Right ventricle myocardium inferior (tissue), 1 donor: ENCODE measurements at places on chromosomes 7 and 10. TPM values are rescaled to one million over a fixed set of nuclear protein-coding genes. Genes with fewer than 3 reads are reported as not detected.

Gene SUFU
- 7.8 TPM for total RNA-seq

Gene PIK3AP1
- total RNA-seq, result 7.6 TPM

Gene SLC26A5
- total RNA-seq, result not detected

GRCh38 chr10:78726171-78726570 is 342.6 kb upstream of the ZMIZ1 start:
- no peak for DNase-seq

GRCh38 chr7:45569290-45569685 is 4.9 kb upstream of the ADCY1 start:
- DNase-seq, result no peak

Gene ANKIB1
- 34.6 TPM for total RNA-seq

DNA sequence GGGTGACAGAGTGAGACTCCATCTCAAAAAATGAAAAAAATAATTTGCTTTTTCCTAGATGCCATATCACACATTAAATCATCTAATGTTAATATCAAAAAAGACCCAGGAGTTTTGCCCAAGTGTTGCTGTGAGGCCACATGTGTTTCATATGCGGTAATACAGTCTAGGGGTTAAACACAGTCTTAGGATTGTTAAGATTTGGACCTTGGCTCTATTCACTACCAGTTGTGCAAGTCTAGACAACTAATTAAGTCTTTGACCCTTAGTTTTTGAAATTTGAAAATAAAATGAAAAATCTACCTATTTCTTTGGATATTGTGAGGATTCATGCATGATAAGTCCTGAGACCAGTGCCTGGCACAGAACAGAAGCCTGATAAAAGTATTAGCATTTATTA is 14.9 kb upstream of the MALRD1 start:
- DNase-seq, result no peak

Gene WEE2
- total RNA-seq, result not detected

DNA sequence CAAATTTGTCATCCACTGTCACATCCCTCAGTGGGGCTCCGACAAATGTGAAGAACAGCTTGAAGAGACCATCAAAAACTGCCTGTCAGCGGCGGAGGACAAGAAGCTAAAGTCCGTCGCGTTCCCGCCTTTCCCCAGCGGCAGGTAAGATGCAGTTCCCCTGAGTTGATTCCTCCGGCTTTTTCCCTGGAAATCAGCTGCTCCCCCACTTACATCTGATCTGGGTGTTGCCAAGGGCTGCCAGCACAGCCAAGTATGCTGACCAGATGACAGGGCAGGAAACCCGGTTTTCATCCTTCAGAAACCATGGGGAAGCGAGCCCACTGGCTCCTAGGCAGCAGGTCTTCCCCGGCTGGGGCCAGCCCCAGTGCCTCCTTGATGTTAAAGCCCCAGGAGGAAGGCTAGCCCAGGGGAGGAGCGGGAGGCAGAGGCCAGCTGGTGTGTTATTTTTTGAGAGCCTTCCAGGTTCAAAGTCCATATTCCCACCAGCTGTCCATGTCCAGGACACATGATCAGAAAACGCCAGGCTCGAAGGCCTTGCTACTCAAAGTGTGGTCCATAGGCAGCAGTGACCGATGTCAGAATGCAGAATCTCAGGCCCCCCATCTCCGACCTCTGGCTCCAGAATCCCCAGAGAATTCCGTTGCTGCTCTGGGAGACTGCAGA is 23.4 kb downstream of the AIFM2 start:
- no peak for DNase-seq

GRCh38 chr7:134051020-134051419 is 76.1 kb upstream of the LRGUK start:
- no peak for DNase-seq

DNA sequence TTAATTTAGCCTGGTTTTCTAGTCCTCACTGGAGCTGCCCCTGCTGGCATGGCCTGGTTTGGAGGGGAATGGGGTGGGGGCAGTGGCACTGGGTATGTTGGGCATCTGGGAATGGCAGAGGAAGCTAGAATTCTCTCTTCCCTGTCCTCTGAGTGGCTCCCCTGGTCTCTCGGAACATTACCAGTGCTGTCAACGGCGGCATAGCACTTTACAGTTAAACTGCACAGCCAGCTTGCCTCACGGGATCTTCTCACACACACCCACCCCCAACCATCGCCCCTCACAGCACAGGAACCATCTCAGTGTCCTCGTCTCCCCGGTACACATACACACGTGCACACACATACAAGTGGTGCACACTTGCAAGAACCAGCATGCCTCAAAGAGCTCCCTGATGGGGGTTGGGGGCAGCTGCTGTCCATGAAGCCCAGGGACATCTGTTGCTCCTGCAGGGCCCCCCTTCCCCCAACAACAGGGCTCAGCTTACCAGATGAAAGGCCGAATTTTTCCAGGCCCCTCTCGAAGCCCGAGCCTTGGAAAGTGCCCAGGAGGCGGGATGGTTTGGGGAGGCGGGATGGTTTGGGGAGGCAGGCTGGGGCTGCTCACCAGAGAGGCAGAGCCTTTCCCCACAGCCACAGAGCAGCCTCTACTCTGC is 41.0 kb downstream of the TSPAN15 start:
- no peak for DNase-seq

Gene SPDYE6
- not detected for total RNA-seq

- DNase-seq, result no peak
These were observed 95.6 kb downstream of the C10orf105 start for GRCh38 chr10:71623986-71624291.

GRCh38 chr7:90688810-90689209 is 92.7 kb downstream of the CDK14 start:
- no peak for DNase-seq

DNA sequence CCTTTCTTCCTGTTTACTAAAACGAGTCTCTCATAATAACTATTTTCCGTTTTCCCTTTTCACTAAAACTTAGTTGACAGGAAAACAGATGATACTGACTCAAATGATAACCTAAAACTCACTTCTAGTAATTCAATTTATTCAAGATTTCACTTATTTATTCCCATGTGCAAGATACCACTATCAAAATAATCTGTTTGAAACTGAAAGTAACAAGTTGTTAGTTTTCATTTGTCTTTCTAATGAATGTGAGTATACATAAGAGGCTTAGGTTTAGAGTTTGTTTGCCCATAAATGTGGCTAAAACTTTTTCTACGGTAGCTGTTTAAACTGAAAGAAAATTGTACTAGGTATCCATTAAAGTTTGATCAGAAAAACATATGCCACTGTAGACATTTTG is 314.9 kb upstream of the STEAP1 start:
- no peak for DNase-seq

DNA sequence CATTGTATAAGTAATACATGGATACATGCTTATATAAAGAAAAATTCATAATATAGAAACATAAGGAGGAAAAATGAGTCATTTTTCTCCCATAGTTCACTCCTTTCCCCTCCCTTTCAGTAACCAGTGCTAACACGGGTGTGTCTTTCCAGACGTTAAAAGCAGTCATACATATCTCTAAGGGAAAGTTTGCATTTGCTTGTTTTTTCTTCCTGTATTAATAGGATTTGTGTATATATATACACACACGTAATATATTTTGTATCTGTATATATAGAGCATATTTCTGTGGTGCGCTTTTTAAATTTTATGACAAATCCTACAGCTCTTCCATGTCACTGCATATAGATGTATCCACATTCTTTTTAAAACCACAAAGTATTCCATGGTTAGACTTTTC is 78.8 kb downstream of the RALA start:
- no peak for DNase-seq

DNA sequence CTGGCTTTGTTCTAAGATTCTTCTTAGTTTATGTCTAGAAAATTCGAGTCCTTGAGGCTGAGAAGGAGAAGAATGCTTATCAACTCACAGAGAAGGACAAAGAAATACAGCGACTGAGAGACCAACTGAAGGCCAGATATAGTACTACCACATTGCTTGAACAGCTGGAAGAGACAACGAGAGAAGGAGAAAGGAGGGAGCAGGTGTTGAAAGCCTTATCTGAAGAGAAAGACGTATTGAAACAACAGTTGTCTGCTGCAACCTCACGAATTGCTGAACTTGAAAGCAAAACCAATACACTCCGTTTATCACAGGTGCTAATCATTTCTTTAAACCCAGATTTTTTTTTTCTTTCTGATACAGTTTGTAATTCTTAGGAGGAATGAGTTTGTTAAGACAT is 6.7 kb downstream of the CEP55 start:
- no peak for DNase-seq
